Lower lobe of right lung (tissue), 2 donors: ENCODE measurements at places on chromosomes 5 and 9. TPM values are rescaled to one million over a fixed set of nuclear protein-coding genes. Genes with fewer than 3 reads are reported as not detected.

Gene LCN15
- not detected for total RNA-seq

Gene LCN10
- total RNA-seq = 2.5 TPM

Gene GMCL2
- total RNA-seq = not detected

Gene CER1
- not detected for total RNA-seq

Gene GFI1B
- total RNA-seq = 1.1 TPM

Gene PFN3
- not detected for total RNA-seq

DNA sequence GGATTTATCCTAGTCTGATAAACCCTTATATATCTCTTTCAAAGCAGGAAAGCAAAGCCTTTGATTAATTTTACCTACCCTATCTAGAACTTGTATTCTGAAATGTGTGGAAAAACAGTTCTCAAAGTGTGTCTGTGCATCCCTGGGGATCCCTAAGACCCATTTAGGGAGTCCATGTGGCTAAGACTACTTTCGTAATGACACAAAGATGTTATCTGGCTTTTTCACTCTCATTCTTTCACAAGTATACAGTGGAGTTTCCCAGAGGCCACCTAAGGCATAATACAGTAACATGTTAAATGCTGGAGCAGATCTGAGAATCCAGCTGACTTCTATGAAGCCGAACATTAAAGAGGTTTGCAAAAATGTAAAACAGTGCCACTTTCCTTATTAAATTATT lies 54.3 kb upstream of the TNFSF15 start:
- no peak for DNase-seq

DNA sequence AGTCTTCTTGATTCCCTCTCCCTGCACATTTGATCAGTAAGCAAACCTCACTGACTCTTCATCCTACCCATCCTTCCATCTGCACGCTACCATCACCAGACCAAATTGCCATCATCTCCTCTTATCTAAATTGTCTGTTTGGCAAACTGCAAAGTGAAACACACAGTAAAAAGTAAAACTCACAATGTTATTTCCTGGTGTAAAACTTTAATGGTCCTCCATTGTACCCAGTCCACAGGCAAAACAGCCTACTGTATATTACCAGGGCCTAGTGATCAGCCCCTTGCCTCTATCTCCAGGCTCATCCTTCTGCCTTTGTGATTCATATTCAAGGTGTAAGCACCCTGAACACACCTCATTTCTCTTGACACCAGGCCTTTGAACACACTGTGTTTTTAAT lies 83.3 kb upstream of the GPR151 start:
- no peak for DNase-seq

GRCh38 chr9:4297786-4298254 lies 2.0 kb downstream of the GLIS3 start:
- DNase-seq = peak; percentile 73

DNA sequence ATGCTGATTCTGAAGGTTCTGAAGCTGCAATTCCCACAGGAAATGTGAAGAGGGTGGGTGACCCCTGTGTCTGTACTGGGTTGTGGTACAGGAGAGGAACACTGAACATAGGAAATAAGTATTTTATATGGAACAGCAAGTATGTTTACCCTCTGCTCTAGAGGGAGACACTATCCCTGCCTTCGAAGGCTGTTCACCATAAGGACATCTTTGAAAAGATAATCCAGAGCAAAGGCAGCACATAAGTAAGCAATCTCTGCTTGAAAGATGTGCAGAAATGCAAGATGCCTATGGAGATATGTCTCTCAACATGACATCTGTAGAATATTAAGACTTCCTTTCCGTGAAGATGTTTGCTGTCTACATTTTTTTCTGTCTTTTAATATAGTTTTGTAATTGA lies 184.4 kb upstream of the EFNA5 start:
- no peak for DNase-seq

- no peak for DNase-seq
These were observed 9.8 kb downstream of the OCLN start for GRCh38 chr5:69502367-69502766.

GRCh38 chr5:33894566-33894965 lies 2.8 kb upstream of the ADAMTS12 start:
- no peak for DNase-seq

DNA sequence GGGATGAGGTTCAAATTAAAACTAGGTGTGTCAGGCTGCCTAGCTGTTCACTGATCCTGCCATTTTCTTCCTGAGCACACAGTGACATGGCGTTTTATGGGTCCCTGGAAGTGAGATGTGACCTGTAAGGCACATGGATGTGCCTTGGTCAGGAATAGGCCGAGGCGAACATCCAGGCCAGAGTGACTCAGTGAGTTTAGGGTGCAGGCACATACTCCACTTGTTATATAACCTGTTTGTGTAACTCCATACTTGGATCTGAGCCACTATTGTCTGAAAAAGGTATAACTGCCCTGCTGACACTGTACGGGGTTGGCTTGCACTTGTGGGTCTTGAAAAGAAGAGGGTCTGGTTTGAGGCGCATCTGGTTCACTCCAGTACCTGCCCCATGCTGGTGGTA lies 150.1 kb upstream of the ADAMTS16 start:
- no peak for DNase-seq
